ENCODE measurements at places on chromosomes 3 and 15. TPM values are rescaled to one million over a fixed set of nuclear protein-coding genes. Genes with fewer than 3 reads are reported as not detected.
A peak's percentile ranks its signal among the peaks of the same experiment; 100 is the strongest.

SKOR1 gene
- polyA plus RNA-seq = 0.20 TPM

B3GALNT1 gene
- 53.7 TPM for polyA plus RNA-seq

PPM1M gene
- polyA plus RNA-seq = 17.9 TPM

- DNase-seq = no peak
These were observed 28.2 kb downstream of the MBNL1 start for GRCh38 chr3:152296971-152297370.

DNA sequence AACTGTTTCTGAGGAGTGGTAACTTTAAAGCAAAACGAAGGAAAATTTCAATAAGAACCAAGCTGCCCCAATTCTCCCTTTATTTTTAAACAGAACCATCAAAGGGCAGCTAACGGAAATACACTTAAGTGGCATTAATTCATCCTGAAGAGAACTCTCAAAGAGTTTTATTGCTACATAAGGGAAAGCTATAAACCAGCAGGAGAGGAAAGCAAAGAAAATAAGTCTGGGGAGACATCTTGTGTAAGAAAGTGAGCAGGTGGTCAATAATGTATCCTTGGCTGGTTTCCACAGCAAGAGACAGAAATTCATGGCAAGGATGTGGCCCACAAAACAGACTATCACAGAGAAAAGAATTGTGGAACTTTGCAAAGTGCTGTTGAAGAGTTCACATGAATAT, 40.0 kb upstream of the CMSS1 start:
- DNase-seq = no peak

- no peak for DNase-seq
These were observed 3.1 kb downstream of the MESD start for GRCh38 chr15:80986487-80986886.

PLSCR5 gene
- not detected for polyA plus RNA-seq

- DNase-seq = no peak
These were observed 64.3 kb downstream of the LEO1 start for GRCh38 chr15:51907136-51907862.

TTC14 gene
- polyA plus RNA-seq = 117 TPM

GRCh38 chr3:13492048-13492447, 11.9 kb downstream of the HDAC11 start:
- DNase-seq = no peak

GRCh38 chr15:39131609-39132008, 449.3 kb upstream of the THBS1 start:
- DNase-seq = no peak

GOLGA6B gene
- 0.53 TPM for polyA plus RNA-seq

ZNF80 gene
- 0.06 TPM for polyA plus RNA-seq

DNA sequence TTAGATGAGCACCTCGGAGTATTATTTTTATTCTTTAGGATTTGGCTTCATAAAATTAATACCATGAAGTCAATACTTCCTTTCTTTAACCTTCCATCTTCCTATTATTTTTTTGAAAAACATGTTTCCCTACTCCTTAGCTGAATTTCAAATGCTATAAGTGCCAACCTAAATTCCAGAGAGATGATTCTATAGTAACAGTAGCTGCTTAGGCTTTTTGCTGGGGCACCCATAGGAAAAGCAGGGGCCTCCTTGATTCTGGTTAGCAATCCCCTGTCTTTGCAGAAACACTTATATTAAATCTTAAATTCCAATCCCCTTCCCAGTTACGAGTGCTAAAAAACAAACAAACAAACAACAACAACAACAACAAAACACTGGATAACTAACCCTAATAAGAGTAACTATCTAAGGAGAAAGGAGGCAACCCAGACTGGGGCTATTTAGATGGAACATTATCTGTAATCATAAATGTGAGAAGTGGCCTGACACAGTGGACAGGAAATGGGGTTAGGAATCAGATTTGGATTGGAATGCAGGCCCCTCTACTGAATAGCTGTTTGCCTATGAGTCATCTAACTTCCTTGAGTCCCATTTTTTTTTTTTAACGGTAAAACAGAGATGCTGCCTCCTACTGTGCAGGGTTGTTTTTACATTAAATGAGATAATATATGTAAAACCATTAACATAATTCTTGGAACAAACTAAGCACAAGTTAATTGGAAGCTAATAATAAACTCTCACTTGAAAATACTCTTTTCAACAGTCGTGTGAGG, 148.1 kb downstream of the WDR72 start:
- DNase-seq = no peak

GP9 gene
- polyA plus RNA-seq = 2.4 TPM

GRCh38 chr3:171420667-171421066, 39.5 kb downstream of the TNIK start:
- no peak for DNase-seq

DNA sequence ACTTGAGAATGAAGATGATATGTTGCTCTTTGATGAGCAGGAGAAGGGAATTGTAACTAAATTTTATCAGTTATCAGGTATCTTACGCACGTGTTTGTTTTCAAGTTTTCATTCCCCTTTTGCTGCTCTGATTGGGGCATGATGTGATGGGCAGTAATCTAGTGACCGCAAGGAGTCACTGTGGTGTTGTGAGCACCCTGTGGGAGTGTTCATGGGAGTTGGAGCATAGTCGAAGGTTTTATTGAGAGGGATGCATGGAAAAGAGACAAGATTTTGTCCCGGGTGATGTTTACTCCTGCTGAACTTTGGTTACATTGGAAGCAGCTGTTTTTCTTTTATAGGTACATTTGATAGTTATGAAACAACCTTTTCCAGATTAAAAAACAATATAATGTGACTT, 2.1 kb downstream of the FAN1 start:
- no peak for DNase-seq

- DNase-seq = no peak
These were observed 499 bp downstream of the RABL3 start for GRCh38 chr3:120741837-120742197.

DNA sequence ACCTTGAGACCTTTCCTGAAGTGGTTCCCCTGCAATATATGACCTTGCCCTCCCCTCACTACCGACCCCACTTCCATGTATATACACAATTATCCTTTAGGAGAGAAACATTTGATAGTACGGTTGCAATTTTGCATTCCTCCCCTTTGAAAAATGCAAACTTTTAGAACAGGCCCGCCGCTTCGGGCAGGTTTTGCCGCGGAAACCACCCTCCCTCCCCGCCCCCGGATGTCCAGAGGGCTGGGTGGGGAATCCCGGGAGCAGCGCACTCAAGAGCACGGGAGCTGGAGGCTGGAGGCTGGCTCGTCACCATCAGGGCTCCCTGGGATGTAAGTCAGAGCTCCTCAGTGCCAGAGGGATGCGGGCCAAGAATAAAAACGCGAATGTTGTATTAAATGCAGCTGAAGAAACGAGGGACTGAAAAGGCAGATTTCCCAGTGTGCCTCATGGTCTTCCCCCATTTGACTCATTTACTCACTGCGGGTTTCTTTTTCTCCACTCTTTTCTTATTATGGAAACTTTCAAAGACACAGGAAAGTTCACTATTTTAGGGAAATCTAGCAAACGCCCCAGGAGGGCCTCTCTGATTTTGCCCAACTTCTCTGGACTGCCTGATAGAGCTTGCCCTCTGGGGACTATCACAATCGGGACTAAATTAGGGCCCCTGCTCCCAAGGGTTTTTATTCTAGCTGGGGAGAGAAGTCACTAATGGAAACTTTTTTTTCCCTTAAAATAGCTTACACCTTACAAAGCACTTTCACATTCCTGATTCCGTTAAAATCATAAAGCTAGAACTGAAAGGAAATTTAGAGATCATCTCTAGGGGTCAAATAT, 2.9 kb upstream of the USP3 start:
- DNase-seq = peak; percentile 55

AP3S2 gene
- 43.0 TPM for polyA plus RNA-seq

DNA sequence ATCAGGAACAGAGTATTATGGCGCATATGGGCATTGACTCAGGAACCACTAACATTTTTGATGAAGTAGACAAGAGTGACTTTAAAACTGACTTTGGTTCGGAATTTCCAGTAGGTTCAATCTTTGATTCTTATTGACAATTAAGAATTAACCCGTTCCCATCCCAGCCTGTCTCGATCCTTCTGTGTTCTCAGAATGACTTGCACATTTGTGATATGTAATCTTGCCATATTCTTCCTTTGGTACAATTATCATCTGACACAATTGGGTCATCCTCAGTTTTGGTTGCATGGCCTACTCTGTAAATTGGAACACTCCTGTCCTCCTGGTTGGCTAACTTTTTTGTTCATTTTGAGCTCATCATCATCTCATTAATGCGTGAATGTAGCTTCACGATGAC, 10.5 kb downstream of the GPR171 start:
- no peak for DNase-seq

SLC28A2 gene
- 0.46 TPM for polyA plus RNA-seq

GRCh38 chr15:68734352-68734751, 86.3 kb downstream of the ANP32A start:
- no peak for DNase-seq

ALDH1A2 gene
- 327 TPM for polyA plus RNA-seq

MYO1E gene
- 207 TPM for polyA plus RNA-seq

DNA sequence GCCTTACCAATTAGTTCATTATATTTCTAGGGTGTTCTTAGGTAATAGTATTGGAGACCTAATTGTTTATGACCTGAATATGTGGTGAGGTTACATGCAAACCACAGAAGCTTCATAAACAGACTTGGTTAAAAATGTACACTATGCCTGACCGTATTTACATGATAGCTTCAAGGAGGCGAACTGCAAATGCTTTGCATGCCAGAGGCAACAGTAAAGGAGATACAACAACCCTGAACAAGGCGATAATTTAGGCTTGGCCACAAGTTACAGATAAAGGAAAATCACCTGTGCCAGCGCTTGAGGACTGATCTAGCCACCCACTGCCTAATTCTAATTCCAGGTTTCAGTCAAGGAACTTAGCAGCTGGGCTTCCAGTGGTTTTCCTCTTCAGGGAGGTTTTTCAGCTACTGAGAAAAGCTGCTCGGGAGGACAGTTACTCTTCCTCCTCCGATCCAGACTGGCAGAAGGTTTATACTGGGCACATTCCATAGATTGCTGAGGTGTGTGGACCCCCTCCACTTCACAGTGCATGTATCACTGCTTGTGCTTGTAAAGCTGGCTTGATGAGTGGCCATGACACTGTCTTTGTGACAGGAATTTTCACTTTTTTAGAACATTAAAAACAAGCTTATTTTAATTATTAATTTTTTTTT, 95.6 kb downstream of the DHX36 start:
- no peak for DNase-seq

RTP1 gene
- not detected for polyA plus RNA-seq

- no peak for DNase-seq
These were observed 1.3 kb downstream of the MAGEL2 start for GRCh38 chr15:23646165-23647000.

DNA sequence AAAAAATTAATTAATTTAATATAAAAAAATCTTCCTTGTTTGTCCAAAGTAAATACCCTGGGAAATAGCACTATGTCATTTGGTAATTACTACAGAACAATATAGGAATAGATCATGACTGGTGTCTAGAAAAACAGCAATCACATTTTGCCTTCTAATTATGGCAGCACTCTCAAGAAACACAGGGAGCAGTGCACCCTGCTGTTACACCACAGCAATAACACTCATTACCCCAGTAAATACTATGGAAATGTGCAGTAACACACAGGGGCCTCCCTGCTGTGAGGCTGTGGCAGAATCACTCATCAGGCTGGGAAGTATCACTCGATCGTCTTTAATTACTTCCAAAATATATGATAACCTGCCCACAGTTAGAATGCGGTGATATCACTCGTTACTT, 646.0 kb downstream of the TUSC7 start:
- no peak for DNase-seq

GRCh38 chr15:47876986-47877385, 159.7 kb downstream of the SEMA6D start:
- DNase-seq = no peak

DNA sequence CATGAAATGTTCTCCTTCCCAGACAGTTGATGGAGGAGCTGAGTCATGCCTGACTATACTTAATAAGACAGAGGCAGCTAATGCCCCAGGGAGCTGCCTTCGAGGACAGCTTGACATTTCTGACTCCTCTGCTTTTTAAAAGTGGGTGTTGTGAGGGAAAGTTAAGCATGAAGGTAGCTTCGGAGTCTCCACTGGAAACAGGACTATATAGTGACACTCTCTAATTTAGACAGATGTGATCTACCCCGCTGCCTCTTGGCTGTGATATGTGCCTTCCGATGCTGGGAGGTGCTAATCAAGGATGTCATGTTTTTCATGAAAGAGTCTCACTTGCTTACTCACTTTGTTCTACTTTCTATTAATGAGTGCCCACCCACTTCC, 72.7 kb downstream of the IL1RAP start:
- DNase-seq = no peak

DNA sequence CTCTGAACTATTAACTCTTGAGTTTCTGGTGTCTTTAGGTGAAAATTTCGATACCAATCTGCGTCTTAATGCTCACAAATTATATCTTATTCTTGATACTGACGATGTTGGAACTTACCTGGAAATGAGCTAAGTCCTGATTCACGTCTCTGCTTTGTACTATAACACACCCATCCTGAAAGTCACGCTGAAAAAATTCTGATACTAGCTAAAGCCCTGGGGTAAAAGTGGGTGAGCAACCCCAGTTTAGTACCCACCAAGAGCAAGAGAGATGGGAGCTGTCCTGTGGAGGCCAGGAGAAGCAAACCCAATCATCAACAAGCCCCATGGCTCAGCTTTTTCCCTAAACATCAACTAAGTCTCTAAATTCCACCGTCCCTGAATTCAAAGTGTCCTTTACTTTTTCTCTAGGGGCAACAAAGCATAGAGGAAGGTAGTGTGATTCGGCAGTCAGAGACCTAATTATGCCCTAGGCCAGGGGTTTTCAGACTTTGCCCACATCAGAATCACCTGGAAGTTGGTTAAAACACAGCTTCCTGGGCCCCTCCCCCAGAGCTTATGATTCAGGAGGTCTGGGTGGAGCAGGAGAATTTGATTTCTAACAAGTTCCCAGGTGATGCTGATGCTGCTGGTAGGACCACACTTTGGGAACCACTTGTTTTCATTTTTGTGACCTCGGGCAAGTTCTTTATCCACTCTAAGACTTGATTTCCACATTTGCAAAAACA, 90.2 kb downstream of the OSBPL10 start:
- no peak for DNase-seq

SYNPR gene
- polyA plus RNA-seq = 0.12 TPM

GRCh38 chr3:158200955-158201354, 91.1 kb downstream of the RSRC1 start:
- no peak for DNase-seq

DNA sequence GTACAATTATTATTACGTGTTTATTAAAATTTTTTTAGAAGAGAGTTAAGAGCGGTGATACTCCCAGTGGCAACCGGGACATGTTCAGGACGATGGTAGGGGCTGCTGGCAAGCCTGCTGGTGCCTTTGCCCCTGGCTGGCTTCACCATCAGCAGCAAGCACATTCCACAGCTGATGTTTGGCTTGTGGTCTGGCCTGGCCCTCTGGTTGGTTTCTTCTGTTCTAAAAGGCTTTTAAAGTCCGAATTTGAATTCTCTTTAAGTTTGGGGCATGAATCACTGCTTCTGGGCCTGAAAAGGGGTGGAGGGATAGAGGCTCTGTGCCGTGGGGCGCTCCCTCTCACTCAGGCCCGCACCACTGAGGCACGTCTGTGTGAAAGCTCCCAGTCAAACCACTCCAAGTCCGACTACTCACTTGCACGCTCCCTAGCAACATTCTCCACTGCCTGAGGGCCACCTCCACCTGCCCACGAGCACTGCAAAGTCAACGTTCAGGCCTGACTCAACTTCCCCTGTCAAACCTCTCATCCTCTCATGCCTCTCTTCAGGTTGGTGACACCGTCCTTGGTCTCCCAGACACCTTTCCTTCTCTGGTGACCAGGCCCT, 10.1 kb downstream of the ITGA11 start:
- no peak for DNase-seq

Measured in right renal pelvis (tissue), 4 donors.